Naive thymus-derived CD4-positive, alpha-beta T cell (primary cell): ENCODE measurements at places on chromosomes 7 and 10. TPM values are rescaled to one million over a fixed set of nuclear protein-coding genes. Genes with fewer than 3 reads are reported as not detected.

EGFR gene
- polyA plus RNA-seq = not detected

ZNF736 gene
- 2.1 TPM for polyA plus RNA-seq

- DNase-seq = no peak
These were observed 567.8 kb downstream of the IPMK start for GRCh38 chr10:57699944-57700343.

- no peak for DNase-seq
These were observed 61.1 kb upstream of the IL6 start for GRCh38 chr7:22665923-22666322.

SEC61A2 gene
- 2.2 TPM for polyA plus RNA-seq

DNA sequence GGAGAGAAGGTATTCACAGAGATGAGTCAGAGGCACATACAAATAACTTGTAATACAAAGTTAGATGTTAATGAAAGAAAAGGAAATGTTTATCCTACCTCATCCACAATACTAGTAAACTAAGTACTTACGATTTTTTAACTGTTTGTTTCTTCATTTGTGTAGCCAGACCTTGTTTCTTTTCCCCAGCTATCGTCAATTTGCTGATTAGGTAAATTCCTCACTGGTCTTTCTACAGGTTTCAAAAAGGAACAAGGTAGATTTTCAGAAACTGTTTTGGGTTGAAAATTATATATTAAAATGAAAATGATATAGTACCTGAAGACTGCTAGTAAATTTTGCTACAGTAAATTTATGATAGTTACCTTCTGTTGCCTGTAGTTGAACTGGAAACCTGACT lies 56.6 kb downstream of the PON1 start:
- no peak for DNase-seq
